ENCODE measurements at places on chromosomes 2 and 18.

- no peak for DNase-seq
These were observed 81.0 kb upstream of the TMEM17 start for GRCh38 chr2:62586981-62587380.

- DNase-seq = no peak
These were observed 65.1 kb downstream of the CRIM1 start for GRCh38 chr2:36420569-36421181.

- DNase-seq = no peak
These were observed 174.6 kb upstream of the ALPP start for GRCh38 chr2:232203936-232204335.

DNA sequence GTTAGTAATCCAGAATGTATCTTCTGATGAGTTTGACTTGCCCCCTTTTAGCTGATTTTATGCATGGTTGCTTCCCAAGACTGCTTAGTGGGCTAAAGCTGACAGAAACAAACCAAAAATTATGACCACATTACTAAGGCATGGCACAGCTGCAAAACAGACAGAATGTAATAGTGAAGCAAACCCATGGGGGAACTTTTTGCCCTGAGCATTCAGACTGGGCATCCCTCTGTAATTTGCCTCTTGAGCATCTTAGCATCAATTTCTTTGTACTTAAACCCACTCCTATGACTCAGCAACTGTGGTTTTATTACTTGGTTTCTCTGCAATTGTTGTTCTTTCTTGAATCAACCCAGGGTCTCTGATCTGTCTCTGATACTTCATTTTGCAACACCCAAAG lies 487.3 kb upstream of the DCC start:
- DNase-seq = no peak

- no peak for DNase-seq
These were observed 243.1 kb downstream of the ADCYAP1 start for GRCh38 chr18:1147730-1148129.

DNA sequence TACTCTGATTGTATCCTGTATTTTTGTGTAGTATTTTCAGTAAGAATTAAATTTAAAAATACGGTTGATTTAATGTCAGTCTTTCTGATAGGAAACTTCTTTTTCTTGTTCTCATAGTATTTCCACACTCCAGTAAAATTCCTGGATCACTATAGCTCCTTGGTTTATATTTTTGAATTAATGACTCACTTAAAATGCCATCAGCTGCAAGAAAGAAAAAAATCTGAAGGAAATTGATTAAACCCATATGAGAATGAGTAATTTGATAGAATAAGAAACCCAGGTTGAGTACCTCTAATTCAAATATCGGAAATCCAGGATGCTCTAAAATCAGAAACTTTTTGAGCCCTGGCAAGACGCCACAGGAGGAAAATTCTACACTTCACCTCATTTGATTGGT lies 186.8 kb upstream of the RND3 start:
- DNase-seq = peak; percentile 26

All from EL (cell line).